Memory B cell (primary cell): ENCODE measurements at places on chromosomes 7 and 10.

GRCh38 chr7:74256491-74257408 is 2.6 kb upstream of the RFC2 start:
- no peak for DNase-seq

- no peak for DNase-seq
These were observed 322.0 kb downstream of the AGMO start for GRCh38 chr7:15239801-15240200.

- DNase-seq: no peak
These were observed 168.2 kb downstream of the DPY19L1 start for GRCh38 chr7:34869057-34869456.

GRCh38 chr10:132685101-132685891 is 100.7 kb downstream of the NKX6-2 start:
- peak; percentile 32 for DNase-seq

DNA sequence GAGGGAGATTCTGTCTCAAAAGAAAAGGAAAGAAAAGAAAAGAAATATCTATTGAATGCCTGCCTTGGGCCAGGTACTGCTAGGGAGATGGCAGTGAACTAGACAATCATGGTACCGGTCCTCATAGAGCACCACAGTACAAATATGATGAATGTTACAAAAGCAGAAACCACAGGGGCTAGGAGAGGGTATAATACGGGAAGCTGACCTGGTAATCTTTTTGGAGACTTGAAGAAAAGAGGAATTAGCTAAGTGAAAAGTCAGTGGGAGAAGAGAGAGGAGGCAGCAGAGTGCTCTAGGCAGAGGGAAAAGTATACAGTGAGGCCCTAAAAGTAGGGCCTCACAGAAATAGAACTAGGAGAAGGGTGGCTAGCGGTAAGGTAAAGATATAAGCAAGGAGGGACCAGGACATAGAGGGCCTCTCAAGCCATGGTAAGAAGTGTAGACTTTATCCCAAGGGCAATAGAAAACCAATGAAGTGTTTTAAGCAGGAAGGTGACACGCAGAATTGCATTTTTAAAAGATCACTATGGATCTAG is 42.8 kb upstream of the WNT8B start:
- DNase-seq: no peak

DNA sequence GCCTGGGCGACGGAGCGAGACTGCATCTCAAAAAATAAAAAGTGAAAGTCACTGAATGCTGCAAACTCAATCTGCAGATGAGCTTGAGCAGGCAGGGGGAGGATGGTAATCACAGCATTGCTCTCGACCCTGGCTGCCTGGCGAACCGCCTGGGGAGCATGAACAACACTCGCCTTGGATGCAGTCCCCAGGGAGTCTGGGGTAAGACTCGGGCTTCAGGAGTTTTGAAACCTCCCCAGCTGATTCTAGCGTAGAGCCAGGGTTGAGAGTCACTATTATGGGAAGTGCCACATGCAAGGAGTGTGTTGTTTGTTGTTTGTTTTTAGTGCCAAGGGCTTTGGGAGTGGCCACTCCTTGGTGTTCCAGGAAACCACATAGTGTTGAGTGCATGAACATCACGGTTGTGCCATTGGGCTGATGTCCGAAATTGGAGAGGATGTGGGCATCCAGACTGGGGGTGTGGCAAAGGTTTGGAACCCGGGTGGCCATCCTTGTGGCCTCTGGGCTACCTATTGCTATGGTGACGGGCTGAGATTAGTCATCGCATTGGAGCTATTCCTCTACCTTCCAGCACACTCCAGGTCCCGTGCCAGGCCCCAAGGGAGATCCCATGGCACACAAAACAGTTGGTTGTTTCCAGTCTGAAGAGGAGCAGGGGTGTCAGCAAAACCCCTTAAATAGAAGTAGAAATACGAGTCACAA is 92.6 kb downstream of the RGS10 start:
- no peak for DNase-seq

DNA sequence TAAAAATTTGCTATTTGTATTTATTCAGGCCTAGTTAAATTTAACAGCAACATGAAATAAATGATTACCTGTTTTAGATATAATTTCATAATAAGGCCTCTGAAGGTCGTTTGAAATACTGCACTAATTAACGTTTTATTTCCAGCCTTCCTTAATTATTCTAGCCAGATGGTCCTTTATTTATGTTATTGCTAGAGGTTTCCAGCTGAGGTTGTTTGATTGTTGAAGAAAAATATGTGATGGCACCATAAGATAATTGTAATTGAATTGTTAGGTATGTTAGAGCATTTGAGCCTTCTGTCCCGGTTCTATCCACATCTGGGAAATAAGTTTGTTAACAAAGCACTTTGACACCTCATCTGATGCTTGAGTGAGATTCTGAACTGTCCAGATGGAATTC is 556.1 kb downstream of the ATRNL1 start:
- DNase-seq: no peak
